ENCODE measurements at places on chromosomes 6 and 20.

- no peak for DNase-seq
Observed at GRCh38 chr6:30557683-30557981, 537 bp downstream of the PRR3 start.

DNA sequence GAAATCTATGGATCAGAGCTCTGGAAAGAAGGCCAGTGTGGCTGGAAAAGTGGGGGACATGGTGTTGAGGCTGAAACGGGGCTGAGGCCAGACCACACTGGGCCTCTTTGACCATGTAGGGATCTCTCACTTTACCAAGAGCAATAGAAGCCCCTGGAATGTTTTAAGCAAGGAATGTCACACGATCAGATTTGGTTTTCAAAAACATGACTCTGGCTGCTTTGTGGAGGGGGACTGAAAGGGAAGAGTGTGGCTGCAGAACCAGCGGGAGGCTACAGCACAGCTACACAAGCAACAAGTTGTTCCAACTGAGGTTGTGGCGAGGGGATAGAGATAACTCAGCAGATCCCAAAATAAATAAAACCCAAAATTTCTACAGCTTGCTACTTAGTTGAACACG, 346.0 kb downstream of the NRN1 start:
- DNase-seq: no peak

DNA sequence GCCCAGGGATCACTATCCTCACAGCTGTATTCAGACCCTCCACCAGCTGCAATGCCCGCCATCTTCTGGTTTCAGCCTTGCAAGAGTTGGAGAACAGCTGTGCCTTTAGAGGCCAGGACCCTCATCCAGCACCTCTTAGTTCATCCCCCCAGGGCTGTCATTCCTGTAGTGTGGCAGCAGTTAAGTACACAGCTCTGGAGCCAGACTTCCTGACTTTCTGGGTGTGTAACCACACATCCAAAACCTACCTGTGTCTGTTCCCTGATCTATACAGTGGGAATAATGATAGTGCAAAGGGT, 452 bp upstream of the TREM2 start:
- no peak for DNase-seq

GRCh38 chr6:12875051-12875450, 158.5 kb downstream of the PHACTR1 start:
- DNase-seq: no peak

DNA sequence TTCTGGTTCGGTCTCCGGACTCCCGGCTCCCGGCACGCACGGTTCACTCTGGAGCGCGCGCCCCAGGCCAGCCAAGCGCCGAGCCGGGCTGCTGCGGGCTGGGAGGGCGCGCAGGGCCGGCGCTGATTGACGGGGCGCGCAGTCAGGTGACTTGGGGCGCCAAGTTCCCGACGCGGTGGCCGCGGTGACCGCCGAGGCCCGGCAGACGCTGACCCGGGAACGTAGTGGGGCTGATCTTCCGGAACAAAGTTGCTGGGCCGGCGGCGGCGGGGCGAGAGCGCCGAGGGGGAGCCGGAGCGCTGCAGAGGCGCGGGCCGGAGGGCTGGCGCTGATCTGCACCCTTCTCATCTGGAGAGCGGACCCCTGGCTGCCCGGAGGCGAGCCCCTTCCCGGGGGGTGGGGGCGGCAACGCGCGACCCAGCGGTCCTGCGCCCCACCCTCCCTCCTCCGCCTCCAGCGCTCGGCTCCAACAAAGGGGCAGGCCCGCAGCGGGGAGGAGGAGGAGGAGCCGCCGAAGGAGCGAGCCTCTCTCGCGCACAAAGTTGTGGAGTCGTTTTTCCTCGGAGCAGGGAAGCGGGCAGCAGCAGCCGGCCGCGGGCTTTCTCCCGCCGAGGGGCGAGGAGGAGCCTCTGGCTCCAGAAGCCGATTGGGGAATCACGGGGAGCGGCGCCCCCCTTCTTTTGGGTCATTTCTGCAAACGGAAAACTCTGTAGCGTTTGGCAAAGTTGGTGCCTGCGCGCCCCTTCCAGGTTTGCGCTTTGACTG, at the start of gene UTRN:
UTRN (plus strand) TSS at position 553 of the 765 bp plus-strand sequence. CDS start 6,494 bp downstream, outside the sequence.
- DNase-seq: peak; percentile 93

GRCh38 chr20:13022401-13023155, 13.8 kb downstream of the SPTLC3 start:
- peak; percentile 31 for DNase-seq

- no peak for DNase-seq
Observed at GRCh38 chr20:48159145-48160008, 374.1 kb upstream of the SULF2 start.

- no peak for DNase-seq
Observed at GRCh38 chr20:37956107-37956585, 53.2 kb downstream of the VSTM2L start.

DNA sequence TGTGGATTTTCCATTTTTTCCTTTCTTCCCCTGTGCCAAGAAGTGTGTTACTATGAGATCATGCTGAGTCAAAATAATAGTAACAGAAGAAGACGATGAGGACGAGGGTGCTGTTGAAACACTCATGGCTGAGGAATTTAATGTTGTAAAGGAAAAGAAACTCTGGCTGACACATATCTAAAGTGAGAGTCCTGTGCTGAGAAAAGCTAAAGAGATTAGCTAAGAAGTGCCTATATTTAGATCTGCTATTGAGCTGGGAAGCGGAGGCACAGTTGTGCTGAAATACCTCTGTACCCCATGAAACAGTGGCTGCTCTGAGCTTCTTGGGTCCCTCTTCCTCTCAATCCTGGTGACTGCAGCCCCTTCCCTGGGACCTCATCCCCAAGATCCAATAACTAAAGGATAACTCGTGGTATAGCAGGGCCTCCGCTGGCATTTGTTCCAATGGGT, 1.1 kb upstream of the SYTL3 start:
- DNase-seq: peak; percentile 93

DNA sequence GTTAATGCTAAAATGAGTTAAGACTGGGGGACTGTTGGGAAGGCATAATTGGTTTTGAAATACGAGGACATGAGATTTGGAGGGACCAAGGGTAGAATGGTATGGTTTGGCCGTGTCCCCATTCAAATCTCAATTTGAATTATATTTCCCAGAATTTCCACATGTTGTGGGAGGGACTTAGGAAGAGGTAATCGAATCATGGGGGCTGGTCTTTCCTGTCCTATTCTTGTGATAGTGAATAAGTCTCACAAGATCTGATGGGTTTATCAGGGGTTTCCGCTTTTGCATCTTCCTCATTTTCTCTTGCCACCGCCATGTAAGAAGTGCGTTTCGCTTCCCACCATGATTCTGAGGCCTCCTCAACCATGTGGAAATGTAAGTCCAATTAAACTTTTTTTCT, 12.7 kb downstream of the ZBTB9 start:
- no peak for DNase-seq

DNA sequence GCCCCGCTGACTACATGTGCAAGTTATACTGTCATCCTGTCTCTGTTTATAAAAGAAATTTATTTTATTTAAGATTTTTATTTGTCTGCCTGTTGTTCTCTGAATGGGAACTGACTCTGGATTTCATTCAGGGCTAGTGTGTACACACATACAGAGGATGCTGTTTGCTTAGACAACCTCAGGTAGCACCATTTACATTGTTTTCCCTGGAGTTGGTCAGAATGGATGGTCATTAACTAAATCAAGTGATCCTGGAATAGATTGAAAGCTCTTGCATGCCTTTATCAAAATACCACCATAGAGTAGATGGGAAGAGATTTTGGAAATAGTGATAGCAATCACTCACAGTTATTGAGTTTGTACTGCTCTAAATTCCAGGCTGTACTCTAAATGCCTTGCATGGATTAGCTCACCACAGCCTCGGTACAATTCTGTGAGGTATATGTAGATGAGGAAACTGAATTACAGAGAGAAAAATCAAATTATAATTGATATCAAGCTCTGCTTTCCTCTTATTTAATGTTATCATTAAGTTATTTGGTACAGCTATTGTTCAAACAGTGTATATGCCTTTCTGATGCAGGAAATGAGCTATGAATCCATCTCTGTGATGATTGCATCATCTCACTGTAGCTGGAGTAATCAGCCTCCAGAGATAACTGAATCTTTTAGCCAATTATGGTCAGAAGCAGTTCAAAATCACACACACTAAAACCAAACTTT, 51.9 kb downstream of the RNF217 start:
- peak; percentile 68 for DNase-seq

- peak; percentile 82 for DNase-seq
Observed at GRCh38 chr6:107965746-107966145, 7.7 kb upstream of the SEC63 start.

GRCh38 chr6:53020005-53020744, 25.1 kb upstream of the GSTA4 start:
- DNase-seq: peak; percentile 94

DNA sequence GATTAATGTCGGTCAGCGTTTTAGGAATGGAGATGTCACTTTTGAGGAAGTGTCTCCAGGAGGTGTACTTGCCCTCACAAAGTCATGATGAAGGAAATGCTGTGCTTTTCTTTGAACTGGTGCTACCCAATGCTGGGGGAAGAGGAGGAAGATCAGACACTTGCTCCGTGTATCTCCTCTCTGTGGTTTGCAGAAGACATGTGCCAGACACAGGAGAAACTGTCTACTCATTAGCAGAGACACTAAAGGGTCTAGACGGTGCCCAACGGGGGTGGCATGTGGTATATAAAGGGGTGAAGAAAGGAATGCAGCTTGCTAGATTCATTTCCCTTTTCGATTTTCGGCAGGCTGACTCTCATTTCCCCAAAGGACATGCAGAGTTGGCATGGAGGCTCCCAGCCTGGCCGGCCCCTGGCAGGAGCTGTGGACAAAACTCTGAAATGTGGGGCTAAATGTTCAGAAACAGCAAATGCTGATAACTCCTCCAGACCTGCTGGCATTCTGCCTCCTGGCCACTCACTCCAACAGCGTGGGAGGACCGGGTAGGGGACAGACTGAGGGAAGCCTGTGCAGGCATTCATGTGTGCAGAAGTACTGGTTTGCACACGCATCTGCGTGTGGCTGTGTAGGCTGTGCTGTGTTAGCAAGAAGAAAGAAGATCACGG, 59.6 kb upstream of the QKI start:
- DNase-seq: peak; percentile 19

- no peak for DNase-seq
Observed at GRCh38 chr6:62492192-62492822, 206.3 kb upstream of the KHDRBS2 start.

GRCh38 chr6:22544476-22544875, 24.9 kb upstream of the HDGFL1 start:
- no peak for DNase-seq

DNA sequence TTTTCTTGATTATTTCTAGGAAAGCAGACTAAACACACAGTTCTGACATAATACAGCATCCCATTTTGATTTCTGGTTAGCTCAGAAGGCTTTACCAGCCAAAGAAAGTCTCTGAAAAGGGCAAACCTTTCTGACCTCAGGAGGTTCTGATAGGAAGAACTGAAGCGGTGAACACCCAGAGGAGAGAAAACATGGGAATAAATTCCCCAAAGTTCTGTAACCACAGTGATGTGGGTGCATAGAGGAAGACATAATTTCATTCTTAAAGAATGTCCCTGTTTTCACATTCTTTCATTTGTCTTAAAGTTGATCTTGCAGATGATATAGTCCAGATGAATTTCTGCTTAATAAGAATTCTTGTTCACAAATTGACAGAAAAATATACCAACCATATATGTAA, 60.3 kb downstream of the RSPO3 start:
- DNase-seq: no peak

GRCh38 chr6:72032086-72032485, 145.7 kb downstream of the RIMS1 start:
- DNase-seq: peak; percentile 45

DNA sequence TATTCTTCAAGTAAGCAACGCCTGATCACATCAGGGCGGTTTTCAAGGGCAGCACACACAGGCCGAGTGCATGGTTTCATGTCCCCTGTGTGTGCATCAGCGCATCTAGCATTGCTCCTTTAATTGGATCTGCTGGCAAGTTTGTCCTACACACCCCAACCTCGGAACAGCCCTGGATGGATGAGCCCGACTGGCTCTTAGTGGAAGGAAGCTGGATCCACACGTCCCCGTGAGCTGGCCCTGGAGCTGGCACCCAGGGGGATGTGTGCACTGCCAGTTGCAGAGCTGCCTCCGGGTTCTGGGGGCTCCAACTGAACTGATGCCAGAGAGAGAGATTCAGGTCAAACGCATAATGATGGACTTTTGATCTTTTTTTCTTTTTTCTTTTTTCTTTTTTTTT, 39.2 kb upstream of the QKI start:
- no peak for DNase-seq

DNA sequence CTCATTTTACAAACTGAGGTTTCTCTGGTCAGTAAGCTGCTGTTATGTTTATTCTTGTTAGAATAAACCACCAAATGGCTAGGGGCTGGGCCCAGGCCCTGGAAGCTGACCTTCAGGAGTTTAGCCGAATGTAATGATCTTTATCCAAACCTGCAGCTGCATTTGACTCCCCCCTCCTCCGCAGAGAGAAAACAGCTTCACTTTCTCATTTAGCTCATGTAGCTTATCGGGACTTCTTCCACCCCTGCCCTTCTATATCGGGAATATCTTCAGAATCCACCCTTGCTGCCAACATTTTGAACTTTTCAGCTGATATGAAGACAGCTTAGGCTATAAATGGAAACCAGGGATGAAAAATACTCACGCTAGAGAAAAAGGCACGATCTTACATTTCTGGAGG, 102.6 kb downstream of the ZMYND8 start:
- no peak for DNase-seq

DNA sequence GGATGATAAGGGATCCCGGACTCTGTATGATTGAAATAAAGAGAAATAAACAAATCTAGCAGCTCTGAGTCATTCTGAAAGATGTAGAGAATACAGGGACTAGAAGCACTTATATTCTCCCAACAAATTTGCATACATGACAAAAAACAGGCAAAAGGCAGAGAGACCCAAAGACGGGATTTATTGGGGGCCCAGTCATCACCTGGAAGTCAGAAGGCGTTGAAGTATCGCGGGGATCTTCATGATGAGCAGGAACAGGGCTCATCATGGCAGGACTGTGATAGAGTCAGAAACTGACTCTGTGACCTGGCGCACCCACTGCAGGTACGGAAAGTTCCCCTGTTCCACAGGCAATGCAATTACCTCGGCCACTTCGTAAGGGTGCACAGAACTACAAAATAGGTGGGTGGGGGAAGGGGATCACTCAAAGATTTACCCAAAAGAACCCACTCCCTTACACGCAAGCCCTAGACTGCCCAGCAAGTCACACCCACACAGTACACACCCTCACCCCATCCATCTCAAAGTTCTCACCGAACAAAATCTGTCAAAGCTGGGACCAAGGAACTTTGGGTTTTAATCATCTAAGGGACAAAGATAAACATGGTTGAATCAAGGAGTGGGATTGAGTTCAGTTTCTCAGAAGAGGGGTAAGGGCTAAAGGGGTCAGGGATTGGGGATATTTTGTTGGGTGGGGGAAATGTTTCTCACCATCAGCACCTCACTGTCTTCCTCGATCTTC, 1.4 kb downstream of the CUTA start:
- peak; percentile 6 for DNase-seq

Data from NCI-H226 (cell line).